CD4-positive, alpha-beta T cell treated with Interleukin-15 for 1 hour (primary cell): ENCODE measurements at places on chromosomes 6 and 20.

DNA sequence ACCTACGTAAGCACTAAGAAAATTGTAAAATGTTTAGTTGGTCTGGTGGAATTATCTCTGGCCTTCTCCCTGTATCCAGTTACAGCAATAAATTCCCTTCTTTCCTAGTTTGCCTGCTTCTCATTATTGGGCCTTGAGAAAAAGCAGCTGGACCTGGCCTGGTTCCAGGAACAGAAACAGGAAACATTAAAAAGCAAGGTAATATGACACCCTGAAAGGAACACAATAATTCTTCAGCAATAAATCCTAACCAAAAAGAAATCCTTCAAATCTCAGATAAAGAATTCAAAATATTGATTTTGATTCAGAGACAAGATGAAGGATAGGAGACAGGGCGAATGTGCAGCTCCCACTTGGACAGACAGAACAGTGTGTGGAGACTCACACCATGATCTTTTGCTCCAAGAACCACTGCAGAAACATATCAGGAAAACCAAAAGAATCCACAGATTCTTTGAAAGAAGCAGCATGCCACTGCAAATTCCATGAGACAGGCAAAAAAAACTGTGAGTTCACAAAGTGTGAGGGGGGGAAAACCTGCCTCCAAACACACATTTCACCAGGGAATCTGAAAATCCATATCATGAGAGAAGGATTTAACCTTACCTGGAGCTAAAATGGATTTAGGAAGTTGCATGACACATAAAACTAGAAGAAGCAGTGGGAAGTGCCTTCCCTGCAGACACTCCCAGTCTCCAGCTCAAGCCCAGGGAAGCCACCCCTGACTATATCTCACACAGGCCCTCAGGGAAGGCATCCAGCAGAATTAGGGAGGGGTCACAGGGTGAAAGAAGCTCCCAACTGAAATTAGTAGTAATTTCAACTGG, 28.9 kb downstream of the TREM1 start:
- no peak for DNase-seq

GRCh38 chr6:98323605-98324004, 510.8 kb upstream of the POU3F2 start:
- no peak for DNase-seq

GRCh38 chr20:2446845-2447244, 23.7 kb downstream of the SNRPB start:
- peak; percentile 34 for DNase-seq

DNA sequence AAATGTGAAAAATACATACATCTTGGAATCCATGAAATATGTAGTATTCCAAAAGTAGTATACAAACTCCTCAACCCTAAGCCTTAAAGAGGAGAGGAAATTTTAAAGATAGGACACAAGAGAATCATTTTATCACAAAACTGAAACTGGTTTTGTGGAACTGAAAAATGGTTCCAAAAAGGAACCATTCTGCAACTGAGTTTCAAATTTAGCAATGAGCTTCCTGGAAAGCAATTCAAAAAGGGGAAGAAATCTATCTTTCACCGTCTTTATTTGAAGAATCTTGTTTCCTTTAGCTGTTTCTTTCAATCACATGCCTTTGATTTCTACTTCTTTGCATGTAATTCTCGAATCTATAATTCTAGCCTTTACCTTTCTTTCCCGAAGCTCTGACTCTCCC, 32.2 kb upstream of the LAMP5 start:
- no peak for DNase-seq

GRCh38 chr6:139857143-139857542, 482.7 kb upstream of the CITED2 start:
- no peak for DNase-seq

DNA sequence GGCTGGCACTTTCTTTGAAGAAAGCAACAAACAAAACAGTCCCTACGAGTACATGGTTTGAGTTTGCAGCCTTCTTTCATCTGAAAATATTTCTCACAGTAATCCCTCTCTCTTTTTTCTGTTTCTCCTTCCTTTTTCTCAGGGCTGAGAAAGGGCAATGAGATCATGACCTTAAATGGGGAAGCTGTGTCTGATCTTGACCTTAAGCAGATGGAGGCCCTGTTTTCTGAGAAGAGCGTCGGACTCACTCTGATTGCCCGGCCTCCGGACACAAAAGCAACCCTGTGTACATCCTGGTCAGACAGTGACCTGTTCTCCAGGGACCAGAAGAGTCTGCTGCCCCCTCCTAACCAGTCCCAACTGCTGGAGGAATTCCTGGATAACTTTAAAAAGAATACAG, 80.7 kb upstream of the CLDN20 start:
- DNase-seq = no peak

DNA sequence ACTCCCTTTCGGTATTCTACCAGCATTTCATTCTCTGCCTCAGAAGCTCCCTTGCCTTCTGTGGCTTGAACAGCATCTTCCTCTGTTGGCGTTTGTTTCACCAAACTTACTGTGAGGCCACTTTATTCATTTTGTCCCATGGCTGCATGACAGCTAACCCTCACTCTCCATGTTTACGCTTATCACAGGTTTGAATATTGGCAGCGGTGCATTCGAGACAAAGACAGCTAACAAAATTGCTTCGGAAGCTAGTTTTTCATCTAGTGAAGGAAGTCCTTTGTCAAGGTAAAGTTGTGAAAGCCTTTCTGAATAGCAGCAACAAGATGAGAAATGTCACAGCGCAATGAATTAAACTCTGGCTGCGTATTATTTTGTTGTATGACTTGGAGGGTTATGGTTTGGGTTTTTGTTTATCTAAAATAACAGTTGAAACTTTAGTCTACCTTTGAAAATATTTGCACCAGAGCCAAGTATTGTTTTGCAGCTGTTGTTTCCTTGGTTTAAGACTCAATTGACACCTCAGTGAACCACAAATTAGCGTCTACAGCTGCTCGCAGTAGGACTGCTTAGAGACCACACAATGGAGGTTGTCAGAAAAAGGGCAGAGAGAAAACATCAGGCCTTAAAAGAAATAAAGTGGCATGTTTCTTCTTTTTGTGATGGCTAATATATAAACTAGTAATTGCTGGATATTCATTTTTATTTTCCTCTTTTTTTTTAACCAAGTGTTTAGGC, 70.4 kb upstream of the XRN2 start:
- DNase-seq = no peak

DNA sequence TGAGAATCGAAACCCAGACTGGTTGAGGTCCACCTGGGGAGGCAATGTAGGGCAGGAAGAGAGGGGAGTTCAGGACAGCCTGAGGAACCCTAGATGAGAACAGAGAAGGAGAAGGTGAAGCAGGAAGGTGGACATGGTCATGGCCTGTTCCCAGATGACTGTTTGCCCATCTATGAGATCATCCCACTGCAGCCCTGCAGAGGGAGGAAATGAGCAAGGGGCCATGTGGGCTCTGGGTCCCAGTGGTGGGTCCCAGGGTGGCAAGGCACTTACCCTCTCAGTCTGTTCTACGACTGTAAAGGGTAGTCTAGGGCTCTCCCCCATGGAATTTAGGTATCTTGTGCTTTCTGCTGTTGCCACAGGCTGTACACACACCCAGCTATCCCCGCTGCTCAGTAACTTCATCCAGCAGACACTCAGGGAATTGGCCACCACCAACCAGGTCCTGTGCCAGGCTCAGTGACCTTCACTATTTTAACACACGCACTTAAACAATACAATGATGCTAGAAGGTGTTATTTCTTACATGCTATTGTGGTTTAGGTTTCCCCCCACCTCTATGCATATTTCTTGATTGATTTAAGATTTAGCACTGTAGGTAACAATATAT, 89.8 kb downstream of the TOX2 start:
- DNase-seq = no peak

GRCh38 chr20:56826705-56827665, 197.9 kb downstream of the TFAP2C start:
- no peak for DNase-seq

- DNase-seq = no peak
Measured at GRCh38 chr6:114210467-114210866, 132.4 kb downstream of the HS3ST5 start.

DNA sequence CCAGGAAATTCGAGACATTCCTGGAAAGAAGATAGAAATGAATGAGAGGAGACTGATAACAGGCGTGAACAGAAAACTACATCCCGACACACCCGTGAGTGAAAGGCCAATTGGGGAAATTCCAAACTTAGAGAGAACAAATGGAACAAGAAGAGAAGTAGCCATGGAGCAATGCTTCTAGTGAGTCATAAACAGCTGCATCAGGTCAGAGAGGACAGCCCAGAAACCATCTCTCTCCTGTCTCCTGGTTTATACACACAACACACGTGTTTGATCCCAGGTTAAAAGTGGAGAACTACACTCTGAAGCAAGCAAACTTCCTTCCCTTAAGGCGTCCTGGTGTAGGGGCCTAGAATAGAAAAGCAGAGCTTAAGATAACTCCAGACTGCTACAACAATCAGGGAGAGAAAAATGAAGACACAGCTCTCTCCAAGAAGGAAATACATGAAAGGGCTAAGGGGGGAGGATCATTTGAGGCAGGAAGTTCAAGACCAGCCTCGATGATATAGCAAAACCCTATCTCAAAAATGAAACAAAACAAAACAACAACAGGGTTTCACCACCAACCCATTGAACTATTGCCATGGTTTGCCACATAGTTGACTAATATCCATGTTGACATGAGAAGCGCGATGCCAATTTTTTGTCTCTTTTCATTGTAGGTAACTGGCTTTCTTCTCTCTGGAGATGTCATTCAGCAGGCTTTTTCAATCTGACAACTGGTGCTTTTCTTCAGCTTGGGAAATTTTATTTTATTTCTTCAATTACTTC, 26.9 kb downstream of the NRN1 start:
- no peak for DNase-seq

DNA sequence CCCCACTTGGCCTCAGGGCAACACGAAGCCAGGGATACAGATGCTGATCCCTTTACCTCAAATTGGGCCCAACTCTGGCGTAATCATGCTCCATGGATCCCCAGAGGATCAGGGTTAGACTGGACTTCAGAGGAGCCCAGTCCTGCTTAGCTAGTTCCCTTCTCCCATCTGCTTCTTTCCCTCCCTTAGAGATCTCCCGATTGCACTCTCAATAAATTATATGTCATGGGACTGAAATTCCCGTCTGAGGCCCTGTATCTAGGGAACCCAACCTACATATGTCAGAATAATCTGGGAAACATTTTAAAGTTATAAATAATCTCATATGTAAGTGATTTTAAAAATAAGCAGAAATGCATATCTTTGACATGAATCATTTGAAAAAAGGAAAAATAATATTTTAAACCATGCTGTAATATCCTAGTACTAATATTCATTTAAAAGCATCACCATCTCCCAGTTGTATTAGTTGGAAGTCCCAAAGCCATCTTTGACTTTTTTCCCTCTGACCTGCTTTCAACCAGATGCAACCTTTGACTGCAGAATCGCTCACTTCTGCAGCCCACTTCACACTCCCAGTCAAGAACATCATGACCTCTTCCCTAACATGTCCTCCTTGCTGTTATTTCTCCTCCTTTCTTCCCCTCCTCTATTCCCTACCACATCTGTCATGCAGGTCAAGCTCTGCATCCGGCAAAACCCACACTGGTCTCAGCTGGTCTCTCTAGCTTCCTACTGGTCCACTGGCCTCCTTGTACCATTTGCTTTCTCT, 393.6 kb downstream of the BTBD3 start:
- no peak for DNase-seq

DNA sequence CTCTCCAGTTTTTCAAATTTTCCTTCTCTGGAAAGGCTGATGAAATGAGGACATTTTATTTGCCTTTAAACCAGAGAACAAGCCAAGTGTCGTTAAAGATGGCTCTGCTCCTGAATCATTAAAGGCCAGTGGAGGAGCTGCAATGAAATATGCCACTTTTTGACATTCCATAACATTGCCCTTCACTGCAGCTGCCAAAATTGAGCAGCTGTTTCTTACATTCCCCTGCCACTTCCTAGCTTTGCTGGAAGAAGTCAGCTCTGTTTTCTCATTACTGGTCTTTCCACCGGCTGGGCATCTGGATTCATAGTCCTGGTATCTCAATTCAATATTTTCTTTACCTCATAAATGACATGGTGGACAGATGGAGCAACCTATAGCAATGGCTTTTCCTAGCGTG, 45.5 kb upstream of the NRN1 start:
- DNase-seq = no peak

DNA sequence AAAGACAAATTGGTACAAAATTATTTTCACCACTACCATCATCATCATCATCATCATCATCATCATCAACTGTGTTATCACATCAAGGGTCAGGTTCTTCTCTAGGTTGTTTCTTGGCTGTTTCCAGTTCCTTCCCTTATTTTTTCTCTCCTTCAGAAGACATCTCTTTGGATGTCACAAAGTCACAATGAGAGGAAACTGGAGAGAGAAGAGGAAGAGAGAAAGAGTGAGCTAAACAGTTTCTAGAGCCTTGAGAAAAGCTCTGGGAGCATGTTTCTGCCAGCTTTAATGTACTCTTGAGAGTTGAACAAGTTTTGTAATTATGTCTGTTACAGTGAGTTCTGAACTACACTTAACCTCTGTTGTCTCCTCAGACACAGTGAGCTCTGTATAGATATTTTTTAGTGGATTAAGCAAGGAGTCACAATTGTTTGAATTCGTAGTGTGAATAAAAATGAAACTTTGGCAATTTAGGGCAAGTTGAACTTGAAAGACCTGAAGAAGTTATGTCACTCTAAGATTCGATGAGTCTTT, 123.0 kb upstream of the AKIRIN2 start:
- DNase-seq = no peak

- no peak for DNase-seq
Measured at GRCh38 chr6:74117113-74117512, 421.1 kb downstream of the CD109 start.

DNA sequence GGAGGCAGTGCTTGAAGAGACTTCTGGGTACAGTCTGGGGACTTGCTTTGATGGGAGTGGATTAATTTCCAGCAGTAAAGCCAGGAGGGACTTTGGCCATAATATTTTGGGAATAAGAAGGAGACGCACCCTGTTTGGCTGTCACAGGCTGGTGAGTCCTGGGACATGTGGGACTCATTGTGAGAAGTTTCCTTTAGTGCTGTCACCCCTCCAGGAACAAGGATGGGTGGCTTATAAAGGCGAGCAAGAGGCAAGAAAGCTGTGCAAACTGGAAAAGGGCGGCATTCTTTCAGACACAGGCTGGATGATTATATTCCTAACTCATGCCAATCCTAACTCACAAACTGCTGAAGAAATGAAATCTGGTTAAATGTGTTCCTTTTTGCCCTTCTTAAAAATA, 77.5 kb upstream of the KCNK16 start:
- DNase-seq = no peak

DNA sequence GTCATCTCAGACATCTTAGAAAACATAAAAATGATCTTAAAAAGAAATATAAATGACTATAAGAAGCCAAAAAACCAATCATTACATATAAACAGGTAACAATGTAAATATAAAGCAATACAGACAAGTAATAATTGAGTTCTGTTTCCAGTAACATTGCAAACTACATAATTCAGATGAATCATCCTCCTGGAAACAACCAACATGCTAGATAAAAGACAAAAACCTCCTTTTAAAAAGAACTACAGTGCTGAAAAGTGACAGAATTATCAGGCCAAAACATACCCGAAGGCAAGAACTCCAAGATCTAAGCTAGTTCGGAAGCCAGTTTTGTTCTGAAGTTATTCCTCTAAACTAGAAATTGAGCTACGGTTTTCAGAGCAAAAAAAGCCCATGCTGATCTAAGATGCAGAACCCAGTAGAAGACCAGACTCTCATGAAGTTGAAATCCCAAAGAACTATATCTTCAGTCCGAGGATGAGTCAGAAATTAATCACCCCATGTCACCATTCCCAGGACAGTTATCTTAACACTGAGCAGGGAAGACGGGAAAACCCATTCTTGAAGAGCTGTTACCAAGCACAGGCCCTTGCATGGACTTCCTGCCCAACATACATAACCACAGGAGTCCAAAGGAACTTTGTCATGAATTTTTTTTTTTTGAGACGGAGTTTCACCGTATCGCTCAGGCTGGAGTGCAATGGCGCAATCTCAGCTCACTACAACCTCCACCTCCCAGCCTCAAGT, 9.8 kb downstream of the PGM3 start:
- DNase-seq = no peak
